Occipital lobe (tissue), 3 donors: ENCODE measurements at places on chromosomes 6 and 20. TPM values are rescaled to one million over a fixed set of nuclear protein-coding genes. Genes with fewer than 3 reads are reported as not detected.

- no peak for DNase-seq
These were observed 25.7 kb downstream of the NTSR1 start for GRCh38 chr20:62734326-62734725.

- DNase-seq = peak; percentile 39
These were observed 61.2 kb downstream of the GFOD1 start for GRCh38 chr6:13425943-13426931.

DNA sequence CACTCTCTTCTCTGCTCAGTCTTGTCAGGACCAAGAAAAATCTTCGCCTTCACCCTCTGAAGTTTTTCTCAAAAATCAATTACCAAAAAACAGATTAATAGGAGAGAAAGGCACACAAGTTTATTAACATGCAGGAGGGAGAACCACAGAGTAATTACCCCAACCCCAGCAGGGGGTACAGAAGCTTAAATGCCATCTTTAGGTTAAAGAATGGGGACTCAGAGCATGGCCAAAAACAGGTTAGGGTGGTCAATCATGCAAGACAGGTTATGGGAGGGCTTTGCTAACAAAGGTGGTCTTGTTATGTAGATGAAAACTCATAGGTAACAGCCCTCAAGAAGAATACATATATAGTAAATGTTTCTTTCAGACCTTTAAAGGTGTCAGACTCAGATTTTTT, 100.5 kb upstream of the BTN3A2 start:
- no peak for DNase-seq

GRCh38 chr6:83597511-83597910, 85.2 kb downstream of the PRSS35 start:
- DNase-seq = no peak

DNA sequence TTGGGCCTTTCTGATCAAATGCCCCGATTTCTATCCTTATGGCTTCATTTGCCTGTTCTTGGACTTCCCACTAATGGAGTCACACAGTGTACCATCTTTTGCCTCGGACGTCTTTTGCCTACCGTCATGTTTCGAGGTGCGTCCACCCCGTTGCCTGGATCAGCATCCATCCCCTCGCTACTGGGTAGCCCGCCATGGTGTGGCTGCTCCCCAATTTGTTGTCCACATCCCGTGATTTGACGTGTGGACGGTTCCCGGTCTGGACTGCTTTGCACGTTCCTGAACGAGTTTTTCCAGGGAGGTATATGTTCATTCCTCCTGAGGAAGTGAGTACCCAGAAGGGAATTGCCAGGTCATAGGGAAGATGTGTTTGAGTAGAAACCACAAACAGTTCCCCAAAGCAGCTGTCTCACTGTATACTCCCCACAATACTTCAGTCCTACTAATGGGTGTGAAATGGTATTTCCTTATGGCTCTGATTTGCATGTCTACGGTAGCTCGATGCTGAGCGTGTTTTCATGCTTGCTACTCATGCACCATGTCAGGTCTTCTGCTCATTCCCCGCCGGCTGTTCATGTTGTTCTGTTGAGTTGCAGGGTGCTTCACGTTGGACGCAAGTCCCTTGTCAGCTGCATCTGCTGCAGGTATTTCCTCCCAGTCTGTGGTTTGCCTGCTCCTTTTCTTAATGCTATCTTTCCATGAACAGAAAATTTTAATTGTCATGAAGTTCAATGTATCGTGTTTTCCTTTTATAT, 86.8 kb upstream of the AFDN start:
- DNase-seq = no peak

GRCh38 chr6:93388070-93388469, 31.3 kb downstream of the EPHA7 start:
- no peak for DNase-seq

DNA sequence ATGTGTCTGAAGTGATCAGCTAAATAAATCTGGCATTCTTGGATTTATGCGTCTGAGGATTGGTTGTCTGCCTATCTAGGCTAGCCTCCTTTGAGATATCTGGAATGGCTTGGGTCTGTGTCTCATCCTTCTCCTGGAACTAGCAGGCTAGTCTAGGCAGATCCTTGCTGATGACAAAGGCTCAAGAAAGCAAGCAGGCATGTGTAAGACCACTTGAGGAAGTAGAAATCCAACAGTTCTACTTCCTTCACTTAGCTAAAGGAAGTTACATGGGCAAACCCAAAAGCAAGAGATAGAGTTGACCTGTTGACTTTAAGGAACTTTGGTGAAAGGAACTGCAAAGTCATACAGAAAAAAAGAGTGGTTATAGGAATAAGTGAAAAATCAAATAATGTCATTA, 672.6 kb downstream of the MAFB start:
- DNase-seq = no peak

GRCh38 chr6:89033461-89033860, 47.1 kb upstream of the PNRC1 start:
- no peak for DNase-seq

GRCh38 chr6:9205645-9206044, 770.3 kb upstream of the SLC35B3 start:
- no peak for DNase-seq

DNA sequence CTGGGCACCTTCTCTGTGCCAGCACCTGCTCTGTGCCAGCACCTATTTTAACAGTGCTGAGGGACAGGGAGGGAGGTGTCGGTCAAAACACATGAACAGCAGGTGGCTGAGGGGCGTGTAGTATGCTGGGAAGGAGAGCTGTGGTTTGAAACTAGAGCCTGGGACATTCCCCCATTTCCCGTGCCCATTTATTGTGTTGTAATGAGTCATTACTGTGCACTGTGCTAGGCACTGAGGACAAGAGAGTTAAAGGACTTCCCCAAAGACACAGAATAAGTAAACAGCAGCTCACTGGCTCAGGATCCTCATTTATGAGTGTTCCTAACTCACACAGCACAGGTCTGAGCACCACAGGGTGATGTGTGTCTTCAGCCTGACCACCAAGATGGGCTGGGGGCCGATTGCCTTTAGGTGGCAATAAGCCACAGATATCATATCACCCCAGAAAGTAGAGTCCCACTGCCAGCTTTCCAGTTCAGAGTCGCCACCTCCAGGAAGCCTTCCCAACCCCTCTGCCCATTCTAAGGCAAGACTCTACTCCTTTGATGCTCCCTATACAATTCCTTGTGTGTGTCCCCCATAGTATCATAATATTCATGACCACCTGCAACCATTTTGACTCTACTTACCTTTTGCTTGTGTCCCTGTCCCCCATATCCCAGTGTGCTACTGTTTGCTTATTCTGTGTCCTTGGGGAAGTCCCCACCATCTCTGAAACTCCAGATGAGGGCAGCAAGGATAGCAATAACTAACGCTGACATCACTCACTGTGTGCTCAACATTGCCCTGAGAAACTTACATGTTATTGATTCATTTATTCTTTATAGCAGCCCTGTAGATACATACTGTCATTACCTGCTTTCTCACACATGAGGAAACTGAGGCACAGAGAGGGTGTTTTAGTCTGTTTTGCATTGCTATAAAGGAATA, 87.3 kb downstream of the TOX2 start:
- no peak for DNase-seq

DNA sequence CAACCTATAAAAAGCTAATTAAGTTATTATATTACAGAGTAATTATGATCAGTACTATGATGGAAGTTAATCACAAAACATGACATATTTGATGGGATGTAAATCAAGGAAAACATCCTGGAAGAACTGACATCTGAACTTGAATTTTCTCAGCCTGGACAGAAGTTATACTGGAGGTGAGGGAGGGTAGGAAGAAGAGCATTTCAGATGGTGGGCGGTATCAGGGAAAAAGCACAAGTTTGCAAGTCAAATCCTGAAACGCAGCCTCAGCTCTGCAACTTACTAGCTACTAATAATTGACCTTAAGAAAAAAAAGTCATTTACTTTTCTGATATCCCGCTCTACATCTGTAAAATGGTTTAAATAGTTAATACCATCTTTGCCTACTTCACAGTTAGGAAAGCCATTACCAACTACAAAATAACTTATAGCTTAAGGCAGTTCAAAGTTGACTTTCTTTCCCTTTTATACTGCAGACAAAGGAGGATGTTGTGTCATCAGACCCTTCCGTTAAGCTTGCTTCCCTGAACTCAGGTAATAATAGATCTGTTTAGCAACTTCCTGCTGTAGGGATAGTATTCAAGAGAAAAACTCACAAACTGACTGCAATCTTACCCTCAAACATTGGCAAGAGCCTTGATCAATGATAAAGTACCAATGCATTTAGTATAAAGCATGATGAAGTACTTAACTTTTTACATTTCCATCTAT, 21.0 kb downstream of the NOL7 start:
- no peak for DNase-seq

The DAAM2 gene
- 14.0 TPM for total RNA-seq

The SLC22A16 gene
- 0.31 TPM for total RNA-seq

The TFAP2D gene
- total RNA-seq = 0.47 TPM

The BACH2 gene
- 65.4 TPM for total RNA-seq

The GPR6 gene
- total RNA-seq = not detected

The GPSM3 gene
- 0.78 TPM for total RNA-seq

The SLC17A3 gene
- total RNA-seq = not detected
